ENCODE measurements at places on chromosomes 1 and 21.
A peak's percentile ranks its signal among the peaks of the same experiment; 100 is the strongest.

- DNase-seq = no peak
These were observed at the start of gene CD53 for GRCh38 chr1:110872745-110873720. Gene CD53 (plus strand): TSS chr1:110873148. CDS start chr1:110891409, 18,261 bp downstream.

DNA sequence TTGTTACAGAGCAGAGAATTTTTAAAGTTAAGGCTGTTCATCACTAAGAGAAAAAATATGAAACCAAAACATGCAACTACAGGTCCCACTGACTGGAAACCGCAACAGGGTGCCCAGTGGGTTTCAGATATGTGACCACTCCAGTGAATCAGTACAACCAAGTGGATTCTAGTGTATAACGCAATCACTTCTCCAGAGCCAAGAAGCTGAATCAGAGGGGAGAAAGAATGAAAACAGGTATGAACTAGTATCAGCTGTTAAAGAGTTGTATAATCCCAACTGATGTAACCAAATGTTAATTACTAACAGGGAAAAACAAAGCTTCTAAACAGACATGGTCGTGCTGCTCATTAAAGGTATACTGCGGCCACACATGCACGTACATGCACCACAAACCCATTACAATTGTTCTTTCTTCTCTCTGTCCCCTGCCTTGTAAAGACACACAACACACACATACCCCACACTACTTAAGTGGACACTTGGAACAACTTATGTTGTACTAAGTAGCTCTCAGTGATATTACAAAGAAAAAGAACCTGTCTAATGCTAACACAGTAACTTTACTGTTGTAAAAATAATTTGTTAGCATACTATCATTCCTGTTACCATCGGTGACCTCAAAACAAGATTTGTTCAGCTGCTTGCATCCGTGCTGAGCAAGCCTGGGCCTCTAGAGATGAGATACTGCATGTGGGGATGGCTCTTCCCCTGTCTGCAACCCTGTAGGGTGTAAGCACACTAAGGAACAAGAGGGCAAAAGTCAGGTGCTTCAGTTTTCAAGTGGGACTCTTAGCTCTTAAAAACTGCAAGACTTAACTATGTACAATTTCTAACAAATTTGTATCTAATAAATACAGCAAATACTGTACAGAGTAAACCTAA is 74.2 kb downstream of the PTPN14 start:
- peak; percentile 52 for DNase-seq

- DNase-seq = no peak
These were observed 54.9 kb upstream of the B3GALT2 start for GRCh38 chr1:193241132-193241827.

- no peak for DNase-seq
These were observed 673.6 kb upstream of the USP24 start for GRCh38 chr1:55888685-55889317.

GRCh38 chr1:235972311-235972689 is 92.6 kb downstream of the NID1 start:
- peak; percentile 86 for DNase-seq

GRCh38 chr1:71135571-71135970 is 54.7 kb upstream of the ZRANB2 start:
- DNase-seq = peak; percentile 5

- DNase-seq = no peak
These were observed 24.4 kb downstream of the YTHDF2 start for GRCh38 chr1:28761189-28761588.

DNA sequence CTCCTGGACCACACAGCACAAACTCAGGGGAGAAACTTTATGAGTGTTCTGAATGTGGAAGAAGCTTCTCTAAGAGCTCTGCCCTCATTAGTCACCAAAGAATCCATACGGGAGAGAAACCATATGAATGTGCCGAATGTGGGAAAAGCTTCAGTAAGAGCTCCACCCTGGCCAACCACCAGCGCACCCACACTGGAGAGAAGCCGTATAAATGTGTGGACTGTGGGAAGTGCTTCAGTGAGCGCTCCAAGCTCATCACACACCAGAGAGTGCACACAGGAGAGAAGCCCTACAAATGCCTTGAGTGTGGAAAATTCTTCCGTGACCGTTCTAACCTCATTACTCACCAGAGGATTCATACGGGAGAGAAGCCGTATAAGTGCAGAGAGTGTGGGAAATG is 22.5 kb downstream of the ZSCAN20 start:
- no peak for DNase-seq

DNA sequence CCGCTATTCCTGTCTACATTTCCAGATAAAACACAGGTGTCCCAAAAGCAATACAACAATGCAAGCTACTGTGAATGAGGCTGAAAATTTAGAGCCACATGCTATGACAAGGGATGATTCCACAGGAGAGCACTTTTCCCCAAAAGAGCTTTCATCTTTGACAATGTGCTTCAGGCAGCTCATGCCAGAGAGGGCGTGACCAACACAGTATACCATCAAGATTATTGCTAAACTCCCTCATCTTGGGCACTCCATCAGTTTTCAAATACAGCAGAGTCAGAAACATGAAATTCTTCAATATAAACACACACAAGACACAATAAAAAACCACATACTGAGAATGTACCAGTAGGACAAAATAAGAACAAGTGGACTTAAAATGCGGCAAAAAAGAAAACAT is 6.7 kb downstream of the GON4L start:
- no peak for DNase-seq

- no peak for DNase-seq
These were observed 61.9 kb downstream of the HSPA13 start for GRCh38 chr21:14321042-14321441.

- peak; percentile 64 for DNase-seq
These were observed 27.7 kb downstream of the TRIM11 start for GRCh38 chr1:228378873-228379460.

DNA sequence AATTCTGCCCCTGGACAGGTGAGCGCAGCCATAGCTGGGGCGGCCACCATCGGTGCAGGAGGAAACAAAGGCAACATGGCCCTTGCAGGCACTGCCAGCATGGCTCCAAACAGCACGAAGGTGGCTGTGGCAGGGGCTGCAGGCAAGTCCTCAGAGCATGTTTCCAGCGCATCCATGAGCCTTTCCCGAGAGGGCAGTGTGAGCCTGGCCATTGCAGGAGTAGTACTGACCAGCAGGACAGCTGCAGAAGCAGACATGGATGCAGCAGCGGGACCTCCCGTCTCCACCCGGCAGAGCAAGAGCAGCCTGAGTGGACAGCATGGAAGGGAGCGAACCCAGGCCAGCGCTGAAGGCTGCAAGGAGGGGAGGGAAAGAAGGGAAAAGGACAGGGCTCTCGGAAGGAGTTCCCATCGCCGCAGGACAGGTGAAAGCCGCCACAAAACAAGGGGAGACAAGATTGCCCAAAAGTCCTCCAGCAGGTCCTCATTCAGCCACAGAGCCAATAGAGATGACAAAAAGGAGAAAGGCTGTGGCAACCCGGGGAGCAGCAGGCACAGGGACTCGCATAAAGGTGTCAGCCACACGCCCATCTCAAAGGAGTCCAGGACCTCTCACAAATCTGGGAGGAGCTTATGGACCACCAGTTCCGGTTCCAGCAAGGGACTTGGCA is 17.4 kb downstream of the ATF3 start:
- DNase-seq = no peak

DNA sequence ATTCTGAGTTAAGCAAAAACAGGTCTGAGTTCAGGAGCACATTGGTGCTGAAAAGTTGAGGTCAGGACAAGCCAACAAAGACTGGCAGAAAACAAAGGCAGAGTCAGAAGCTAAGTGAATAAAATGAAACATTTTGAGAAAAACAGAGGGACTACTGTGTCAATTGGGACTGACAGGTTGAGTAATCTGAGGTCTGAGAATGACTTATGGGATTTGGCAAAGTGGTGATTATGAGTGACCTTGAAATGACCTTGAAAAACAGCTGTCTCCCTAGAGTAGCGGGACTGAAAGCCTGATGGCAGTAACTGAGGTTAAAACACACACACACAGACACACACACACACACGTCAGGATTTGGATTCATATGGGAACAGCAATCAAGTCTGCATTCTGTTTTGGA is 8.8 kb upstream of the COG2 start:
- DNase-seq = no peak

- peak; percentile 74 for DNase-seq
These were observed 22.9 kb downstream of the TCP10L start for GRCh38 chr21:32562426-32562825.

DNA sequence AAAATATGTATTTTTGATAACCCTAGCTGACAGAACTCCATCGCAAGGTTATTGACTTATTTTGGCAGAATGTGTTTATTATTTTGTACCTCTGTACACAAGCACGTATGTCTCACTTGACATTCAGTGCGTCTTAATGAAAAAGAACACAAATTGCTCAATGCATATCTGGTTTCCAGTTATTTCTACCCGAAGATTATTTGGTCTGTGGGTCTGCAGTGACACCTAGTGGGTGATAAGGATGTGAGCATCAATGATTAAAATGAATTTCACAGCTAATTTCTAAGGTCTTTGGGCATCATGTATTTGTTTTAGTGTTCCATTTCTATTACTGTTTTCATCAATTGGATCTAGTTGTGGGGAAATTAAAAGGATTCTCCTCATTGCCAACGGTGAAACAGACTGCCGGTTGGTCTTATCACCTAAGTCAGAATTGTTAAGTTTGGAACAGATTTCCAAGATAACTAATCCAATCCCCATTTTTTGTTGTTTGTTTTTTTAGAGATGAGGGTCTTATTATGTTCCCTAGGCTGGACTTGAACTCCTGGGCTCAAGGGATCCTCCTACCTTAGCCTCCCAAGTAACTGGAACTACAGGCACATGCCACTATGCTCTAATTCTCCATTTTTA is 13.9 kb downstream of the DDX20 start:
- DNase-seq = peak; percentile 58

All from foreskin fibroblast (primary cell).